Activated naive CD4-positive, alpha-beta T cell treated with anti-CD3 and anti-CD28 coated beads for 36 hours (primary cell): ENCODE measurements at places on chromosomes 4 and X.
A peak's percentile ranks its signal among the peaks of the same experiment; 100 is the strongest.

DNA sequence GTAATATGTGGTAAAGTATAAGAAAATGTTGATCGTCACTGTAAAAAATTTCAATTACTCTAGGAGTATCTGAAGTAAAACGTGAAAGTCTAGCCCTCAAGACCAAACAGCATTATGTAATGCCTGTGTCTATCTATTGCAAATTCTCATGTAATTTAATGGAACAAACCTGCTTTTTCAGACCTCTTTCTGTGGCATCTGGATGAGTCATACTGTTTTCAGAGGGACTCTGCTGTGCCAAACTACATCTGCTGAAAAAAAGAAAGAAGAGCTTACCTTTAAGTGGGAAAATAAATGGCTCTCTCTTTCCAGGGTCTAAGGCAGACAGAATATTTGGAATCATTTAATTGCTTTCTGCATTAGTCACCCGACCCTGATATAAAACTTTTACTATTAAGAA lies 89.8 kb upstream of the ARMCX2 start:
- DNase-seq: no peak

- DNase-seq: no peak
These were observed 6.1 kb upstream of the CYSLTR1 start for GRCh38 chrX:78333521-78333920.

GRCh38 chr4:52824603-52825459 lies 37.3 kb upstream of the RASL11B start:
- no peak for DNase-seq

DNA sequence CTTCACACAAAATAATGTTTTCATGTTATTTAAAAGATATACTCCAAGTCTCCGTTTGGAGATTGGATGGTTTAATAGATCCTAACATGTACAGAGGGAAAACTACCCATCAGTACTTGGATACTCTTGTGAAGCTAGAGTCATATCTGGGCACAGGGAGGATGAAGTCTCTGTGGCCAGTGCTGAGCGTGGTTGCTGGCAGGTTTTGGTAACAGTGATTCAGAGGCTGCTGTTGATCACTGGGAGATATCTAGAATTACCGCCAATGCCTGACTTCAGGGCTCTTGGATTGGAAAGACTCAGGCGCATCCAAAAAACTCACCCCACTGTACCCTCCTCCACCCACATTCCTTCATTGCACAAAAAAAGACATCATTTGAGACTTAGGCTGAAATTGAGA lies 107.2 kb upstream of the PGRMC2 start:
- no peak for DNase-seq

- DNase-seq: no peak
These were observed 77.9 kb downstream of the PALLD start for GRCh38 chr4:168574581-168575295.

- DNase-seq: no peak
These were observed 119.2 kb downstream of the EFNB1 start for GRCh38 chrX:68947882-68948605.

- no peak for DNase-seq
These were observed 1239.1 kb upstream of the TENM3 start for GRCh38 chr4:181004056-181004455.

DNA sequence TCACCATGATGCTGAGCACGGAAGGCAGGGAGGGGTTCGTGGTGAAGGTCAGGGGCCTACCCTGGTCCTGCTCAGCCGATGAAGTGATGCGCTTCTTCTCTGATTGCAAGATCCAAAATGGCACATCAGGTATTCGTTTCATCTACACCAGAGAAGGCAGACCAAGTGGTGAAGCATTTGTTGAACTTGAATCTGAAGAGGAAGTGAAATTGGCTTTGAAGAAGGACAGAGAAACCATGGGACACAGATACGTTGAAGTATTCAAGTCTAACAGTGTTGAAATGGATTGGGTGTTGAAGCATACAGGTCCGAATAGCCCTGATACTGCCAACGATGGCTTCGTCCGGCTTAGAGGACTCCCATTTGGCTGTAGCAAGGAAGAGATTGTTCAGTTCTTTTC lies 4.0 kb downstream of the HNRNPH2 start:
- DNase-seq: no peak

- no peak for DNase-seq
These were observed 9.5 kb downstream of the RBPJ start for GRCh38 chr4:26330186-26330787.

DNA sequence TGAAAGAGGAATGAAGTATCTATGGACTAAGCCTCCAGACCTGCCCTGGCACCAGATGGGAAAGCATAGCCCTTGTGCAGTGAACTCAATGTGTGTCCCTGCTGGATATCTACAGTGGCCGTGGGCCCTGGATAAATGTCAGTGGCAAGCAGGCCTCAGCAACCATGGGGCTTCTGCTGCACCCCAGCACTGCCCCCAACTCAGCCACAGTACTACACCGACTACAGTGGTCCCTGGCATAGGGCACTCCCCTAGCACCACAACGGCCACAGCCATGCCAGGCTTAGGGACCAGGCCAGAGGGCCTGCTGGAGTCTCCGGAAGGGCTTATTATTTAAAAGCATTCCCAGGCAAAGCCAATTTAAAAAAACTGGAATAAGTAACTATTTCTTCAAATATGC lies 459.1 kb downstream of the SH2D1A start:
- no peak for DNase-seq

DNA sequence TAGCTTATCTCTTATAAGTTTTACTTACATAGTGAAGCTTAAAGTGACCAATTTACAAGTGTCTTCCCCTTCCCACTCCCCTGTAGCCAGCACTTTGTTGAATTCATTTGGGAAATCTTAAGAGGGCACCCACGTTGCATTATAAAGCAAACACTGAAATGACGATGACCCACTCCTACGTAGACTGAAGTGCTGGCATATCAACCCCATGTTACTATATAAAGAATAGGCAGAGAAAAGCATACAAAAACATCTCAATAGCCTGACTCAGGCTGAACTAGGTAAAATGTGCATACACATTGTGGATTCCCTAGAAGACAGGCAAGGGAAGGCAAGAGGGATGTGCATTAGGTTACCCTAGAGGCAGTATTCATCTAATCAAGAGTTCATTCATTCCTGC lies 313.4 kb downstream of the TENM3 start:
- no peak for DNase-seq

DNA sequence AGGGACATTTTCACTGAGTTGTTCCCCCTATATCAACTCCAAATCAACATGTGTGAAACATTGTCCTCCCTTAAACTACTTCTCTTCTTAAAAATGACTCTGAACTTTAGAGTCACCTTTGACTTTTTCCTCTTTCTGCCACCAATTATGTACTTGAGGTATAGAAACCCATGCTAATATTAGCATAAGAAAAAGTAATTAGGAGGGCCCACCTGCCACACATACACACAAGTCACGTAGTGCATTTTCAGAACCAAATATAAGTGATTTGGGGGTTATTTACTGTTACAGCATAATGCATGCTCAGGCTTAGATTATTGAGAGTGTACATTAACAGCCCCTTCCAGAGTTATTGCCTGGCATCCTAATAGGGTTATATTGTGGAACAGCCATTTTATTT lies 432.7 kb downstream of the ZIC3 start:
- DNase-seq: no peak

GRCh38 chr4:187602339-187603092 lies 393.1 kb upstream of the ZFP42 start:
- no peak for DNase-seq

GRCh38 chr4:76987685-76988084 lies 38.1 kb downstream of the SEPTIN11 start:
- DNase-seq: no peak

DNA sequence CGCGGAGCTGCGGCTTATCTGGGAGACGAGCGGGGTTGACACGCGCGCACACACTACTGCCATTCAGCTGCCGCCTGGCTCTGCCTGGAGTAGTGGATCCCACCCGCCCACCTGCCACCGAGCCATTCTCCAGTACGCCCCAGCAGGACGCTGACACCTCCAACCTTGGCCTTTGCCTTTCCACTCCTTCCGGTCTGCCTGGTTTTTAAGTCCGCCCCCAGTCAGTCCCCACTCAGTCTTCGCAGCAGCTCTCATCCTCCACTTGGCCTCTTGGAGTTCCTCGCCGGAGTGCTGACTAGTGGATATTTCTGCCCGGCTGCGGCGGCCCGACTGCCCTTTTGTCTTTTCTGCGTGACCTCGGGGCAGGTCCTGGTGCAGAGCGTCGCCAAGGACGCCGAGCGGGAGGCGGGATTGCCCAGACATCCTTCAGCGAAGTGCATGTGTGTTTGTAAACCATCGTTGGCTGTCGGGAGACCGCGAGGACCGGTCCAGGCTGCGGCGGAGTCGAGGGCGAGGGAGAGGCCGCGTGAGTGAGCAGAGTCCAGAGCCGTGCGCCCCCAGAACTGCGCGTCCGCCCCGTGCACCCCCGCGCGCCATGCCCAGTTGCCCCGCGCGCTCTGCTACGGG lies 1.1 kb downstream of the SLIT2 start:
- DNase-seq: peak; percentile 3

- DNase-seq: no peak
These were observed 21.1 kb downstream of the RASSF6 start for GRCh38 chr4:73599182-73599581.

DNA sequence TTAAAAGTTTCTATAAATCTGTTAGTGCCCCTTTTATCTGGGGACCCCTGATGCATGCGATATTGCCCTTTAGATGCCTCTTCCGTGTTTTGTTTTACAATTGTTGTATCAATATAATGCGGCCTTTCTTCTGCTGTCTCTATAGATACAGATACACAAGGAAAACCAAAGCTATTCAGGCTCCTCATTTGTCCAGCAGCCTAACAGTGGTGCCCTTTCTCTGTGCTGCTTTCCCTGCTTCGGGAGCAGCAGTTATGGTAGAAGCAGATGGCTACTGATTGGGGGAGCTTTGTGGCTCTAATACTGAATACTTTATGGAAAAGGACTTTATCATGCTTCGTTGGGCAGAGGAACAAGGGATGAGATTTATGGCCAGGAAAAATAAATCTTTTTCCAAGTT lies 10.6 kb upstream of the PRDM8 start:
- no peak for DNase-seq
